ENCODE measurements at places on chromosomes 2 and 18.

DNA sequence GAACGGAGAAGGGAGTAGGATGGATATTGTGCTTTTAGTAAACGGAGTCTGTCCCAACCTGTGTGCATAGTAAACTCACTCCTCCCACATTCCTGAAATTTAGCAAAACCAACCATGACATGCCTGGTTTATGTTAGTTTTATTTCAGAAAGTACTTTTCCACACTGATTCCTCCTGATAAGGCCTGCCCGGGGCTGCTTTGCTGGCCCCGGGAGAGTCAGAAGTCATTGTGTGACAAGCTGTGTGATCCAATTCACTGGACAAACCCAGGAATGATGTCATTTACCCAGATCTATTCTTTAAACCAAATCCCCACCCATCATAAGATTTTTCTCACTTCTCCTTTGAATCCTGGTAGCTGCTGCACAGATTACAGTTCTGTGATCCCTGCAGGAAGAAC, 109.0 kb downstream of the SETBP1 start:
- DNase-seq = no peak

GRCh38 chr2:97747716-97748115, 34.3 kb downstream of the ZAP70 start:
- no peak for DNase-seq

DNA sequence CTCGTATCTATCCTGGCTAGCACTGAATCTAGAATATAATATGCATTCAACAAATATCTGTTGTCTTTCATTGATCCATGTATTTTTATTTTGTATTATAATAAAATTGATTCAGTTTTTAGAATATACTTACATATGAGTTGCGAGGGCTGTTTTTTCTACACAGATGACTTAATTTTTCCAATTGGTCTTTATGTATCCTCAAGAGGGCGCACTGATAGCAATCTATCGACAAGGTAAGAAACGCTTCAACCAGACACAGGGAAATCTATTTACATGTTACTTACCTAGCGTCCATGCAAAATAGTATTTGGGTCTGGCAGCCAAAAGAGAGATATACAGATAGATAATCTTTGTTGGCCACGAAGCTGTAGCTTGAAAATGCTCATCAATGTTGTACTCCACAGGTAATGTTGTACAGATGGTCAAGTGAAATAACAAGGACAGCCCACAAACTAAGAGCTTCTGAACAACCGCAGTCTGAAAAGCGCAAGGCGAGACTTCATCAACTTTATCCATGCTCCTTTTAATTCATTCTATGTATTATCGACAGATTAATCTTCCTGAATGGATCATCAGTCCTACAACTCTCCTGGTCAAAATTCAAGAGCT, 35.5 kb upstream of the KIDINS220 start:
- DNase-seq = no peak

GRCh38 chr18:74742573-74743243, 145.0 kb downstream of the ZNF407 start:
- DNase-seq = no peak

DNA sequence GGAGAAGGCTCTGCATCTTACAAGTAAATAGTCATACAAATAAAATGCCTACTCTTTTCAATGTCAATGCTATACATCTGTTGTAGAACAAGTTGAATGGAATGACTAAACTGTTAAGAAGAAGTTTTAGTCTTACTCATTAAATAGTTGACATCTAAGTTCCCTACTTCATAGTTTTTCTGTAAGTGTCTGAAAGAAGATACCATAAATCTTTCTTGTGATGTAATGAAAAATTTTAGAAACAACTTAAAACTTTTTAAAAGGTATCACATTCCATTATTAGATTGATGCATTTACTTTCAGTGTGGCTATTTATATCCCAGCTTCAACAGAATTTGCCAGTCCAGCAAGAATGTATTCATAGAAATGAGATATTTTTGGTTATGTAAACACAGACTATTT, 185.2 kb upstream of the EPC2 start:
- DNase-seq = no peak

GRCh38 chr18:45161850-45162249, 453.4 kb upstream of the SLC14A2 start:
- DNase-seq = no peak

DNA sequence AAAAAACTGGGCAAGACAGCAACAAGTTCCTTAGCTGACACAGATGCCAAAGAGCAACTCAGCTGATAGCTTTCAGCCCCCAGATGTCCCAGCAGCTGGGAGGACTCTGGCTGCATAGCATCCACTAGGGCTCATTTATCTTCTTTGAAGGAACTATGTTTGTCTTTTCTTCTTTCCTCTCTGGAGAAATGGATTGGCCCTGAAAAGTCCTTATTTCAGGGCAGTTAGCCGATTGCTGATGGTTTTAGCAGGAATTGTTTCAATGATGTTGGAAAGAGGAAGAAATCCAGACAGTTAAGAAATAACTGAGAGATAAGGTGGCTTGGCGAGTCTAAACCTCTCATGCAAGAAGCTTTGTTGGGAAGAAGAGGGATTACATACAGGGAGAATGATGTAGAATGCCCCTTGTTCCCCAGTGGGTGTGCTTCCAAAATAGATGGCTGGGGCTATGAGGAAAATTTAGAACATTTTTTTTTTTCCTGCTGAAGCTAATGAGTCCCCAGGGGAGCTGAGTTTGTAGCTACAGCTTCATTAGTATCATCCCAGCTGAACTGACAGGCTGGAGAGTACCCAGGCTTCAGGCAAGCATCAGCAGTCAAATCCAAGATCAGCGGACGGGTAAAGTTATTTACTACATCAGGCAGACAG, 33.6 kb upstream of the SERPINE2 start:
- DNase-seq = no peak
